ENCODE measurements at places on chromosomes 2 and 18. TPM values are rescaled to one million over a fixed set of nuclear protein-coding genes. Genes with fewer than 3 reads are reported as not detected.

GRCh38 chr2:238785528-238785860 is 62.4 kb upstream of the TWIST2 start:
- DNase-seq = no peak

DNA sequence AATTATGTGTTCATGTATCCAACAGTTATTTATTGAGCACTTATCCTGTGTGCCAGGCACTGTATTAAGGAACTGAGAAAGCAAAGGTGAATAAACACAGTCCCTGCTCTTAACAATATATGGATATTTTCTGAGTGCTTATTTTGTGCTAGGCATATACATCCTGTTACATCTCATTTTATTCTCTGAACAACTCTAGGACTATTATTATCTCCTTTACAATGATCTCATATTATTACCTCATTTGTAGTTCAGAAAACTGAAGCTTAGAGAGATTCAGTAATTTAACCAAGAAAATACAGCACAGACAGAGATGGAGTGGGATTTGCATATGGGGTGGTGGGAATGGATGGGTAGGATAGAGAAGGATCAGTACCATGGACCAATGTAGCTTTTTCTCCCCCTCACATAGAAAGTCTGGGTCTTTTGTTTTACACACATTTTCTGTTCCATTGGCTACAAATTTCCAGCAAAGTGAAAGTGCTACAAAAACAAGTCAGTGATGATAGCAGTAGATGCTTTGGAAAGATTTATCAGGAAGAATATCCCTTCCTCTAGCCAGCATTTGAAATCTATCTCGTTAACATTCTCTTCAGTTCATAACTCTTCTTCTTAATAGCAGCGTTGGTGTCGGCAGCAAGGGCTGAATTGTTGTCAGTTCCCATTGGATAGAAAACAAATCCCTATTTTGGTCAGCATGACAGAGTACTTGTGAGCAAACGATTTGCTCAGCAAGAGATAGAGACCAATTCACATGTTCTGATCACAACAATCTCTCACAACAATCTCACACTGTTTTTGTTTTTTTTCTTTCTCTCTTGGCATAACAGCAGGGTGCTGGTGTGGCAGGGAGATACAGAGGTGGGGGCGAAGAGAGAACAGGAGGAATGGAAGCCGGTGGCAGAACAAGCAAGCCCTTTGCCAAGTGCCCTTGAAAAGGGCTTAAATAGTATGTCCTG is 102.2 kb upstream of the KCTD1 start:
- DNase-seq = no peak

The SERPINB4 gene
- not detected for total RNA-seq

DNA sequence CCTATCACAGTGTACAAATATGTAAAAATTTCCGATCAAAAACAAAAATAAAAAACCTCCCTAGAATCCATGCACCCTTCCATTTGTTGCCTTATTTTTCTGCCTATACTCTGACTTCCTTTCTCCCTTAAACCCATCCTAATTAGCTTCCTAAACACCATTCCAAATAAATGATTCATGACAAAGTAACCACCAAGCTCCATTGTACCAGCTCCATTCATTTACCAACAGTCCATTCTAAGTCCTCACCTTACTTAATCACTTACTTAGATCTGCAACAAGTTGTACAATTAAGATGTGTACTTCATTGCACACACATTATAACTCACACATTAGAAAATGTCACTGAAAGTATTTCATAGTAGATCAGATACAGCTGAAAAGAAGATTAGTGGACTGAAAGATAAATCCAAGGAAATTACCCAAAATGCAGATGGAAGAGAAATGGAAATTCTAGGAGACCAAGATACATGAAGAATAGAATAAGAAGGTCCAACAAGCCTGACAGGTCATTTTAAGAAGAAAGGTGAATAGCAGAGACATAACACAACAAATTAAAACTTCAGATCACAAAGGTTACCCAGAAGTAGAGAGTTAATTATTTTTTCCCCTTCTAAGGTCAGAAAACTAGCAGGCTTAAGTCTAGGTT is 154.6 kb downstream of the DYM start:
- DNase-seq = no peak
